Activated CD4-positive, alpha-beta T cell treated with anti-CD3 and anti-CD28 coated beads, Interleukin-2, amount 10 ng/mL, durations not matched to agents 7 days and 5 days (primary cell): ENCODE measurements at places on chromosomes 1 and 21.

GRCh38 chr1:167344112-167344511 lies 123.4 kb downstream of the POU2F1 start:
- DNase-seq: no peak

DNA sequence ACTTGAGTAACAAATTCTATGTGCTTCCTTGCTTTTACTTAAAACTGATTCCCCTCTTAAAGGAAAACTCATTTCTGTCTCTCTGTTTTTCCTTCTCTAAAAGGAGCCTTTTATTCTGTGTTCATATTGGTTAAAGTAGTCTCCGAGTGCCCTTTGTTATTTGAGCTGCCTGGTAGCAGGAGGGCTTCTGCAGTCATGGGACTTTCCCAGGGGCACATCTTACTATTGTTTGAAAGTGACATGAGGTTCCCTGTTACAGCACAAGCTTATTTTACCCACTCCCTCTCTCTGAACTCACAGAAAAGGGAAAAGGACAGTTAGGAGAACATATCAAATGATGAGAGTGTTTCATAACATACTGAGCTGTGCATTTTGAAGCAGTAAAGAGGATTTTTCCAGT lies 58.1 kb upstream of the ANGPTL1 start:
- DNase-seq: no peak

- peak; percentile 94 for DNase-seq
Observed at GRCh38 chr1:38559446-38560165, 300.0 kb downstream of the RRAGC start.

GRCh38 chr1:99645203-99645602 lies 710 bp upstream of the PALMD start:
- no peak for DNase-seq

DNA sequence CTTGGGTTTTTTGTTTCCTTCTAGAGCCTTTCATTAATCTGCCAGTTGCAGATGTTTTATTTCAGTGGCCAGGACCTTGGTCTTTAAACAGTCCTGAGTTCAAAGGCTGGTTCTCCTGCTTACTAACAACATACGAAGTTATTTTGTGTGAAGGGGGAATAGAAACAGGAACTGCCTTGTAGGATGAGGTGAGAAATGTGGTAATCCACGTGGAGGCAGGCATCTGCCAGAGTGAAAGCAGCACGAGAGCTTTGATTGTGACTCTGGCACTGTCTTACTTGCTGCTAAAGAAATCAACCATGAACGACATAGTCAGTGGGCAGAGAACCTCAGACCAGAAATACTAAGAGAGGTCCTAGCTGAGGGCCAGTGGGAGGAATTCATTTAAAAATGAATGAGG lies 30.4 kb downstream of the TMEM63A start:
- no peak for DNase-seq

DNA sequence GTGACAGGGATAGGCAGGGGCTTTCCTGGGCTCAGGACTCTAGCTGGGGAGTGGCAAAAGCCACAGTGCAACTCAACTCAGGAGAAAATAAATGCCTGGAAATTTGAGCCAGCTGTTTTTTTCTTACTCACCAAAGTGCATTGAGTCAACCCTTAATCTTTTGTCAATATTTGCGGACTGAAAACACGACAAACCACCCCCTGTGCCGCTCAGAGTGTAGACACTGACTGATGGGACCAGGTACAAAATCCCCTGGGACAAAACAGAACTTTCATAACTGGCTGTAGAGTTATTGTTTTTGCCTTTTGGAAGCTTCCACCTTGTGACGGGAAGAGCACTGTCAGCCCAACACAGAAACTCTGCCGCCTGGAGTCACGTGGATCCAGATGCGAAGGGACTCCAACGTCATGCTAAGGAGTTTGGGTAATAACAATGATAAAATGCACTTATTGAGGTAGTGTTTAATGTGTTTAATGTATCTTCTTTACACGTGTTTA lies 164.6 kb downstream of the PLPP3 start:
- DNase-seq: no peak

DNA sequence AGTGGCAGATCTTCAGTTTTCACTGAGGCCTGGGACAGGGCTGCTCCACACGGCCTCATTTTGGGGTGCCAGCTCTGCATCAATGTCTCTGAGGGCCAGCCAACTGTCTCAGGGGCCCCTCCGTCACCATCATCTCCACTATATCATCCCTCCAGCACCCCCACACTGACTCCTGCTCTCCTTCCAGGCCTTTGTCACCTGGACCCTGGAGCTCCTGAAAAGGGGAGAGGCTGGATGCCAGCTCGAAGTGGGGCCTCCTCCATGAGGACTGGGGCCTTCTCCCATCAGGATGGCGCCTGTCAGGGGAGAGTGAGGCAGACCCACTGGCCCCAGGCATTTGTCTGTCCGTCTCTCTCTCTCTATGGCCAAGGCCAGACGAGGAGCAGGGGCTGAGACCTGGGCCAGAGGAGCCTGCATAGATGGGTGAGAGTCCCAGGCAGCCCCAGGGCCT lies 44.7 kb upstream of the LRP8 start:
- peak; percentile 3 for DNase-seq

GRCh38 chr1:11943619-11944018 lies 9.1 kb downstream of the PLOD1 start:
- DNase-seq: no peak

- DNase-seq: no peak
Observed at GRCh38 chr1:188269956-188270355, 1441.2 kb downstream of the PLA2G4A start.

DNA sequence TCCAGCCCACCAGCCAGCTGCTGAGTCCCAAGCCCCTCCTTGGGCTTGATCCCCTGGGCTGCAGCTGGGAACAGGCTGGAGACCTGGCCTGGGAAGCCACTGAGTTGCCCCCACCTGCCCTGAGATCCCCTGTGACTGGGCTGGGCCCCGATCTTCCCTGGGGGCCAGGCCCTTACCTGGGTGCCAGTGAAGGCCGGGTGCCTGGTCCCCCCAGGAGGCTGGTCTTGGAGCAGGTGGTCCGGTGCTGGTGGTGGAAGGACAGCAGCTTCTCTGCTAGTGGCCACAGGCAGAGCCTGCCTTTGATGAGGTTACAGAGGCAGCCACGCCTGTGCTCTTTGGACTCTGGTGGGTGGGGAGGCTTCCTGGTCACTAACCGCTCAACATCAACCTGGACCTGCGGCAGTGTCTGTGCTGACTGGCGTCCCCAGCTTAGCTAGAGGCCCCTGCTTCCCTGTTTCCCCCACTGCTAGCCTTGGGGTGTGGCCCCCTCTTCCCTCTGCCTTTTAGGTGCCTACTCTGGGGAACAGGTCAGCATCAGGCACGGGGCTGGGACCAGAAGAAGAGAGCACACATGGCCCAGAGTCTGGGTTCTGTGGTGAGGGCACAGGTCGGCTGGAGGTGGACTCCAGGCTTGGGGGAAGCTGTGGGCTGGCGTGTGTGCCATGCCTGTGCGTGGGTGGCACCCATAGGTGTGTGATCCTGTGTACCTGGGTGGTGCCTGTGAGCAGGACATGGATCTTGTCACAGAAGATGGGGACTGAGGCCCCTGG lies at the start of gene EPS8L3:
TSS of gene EPS8L3 (minus strand) at position 278 of the 770 bp plus-strand sequence. CDS start 2,174 bp downstream, outside the sequence.
- no peak for DNase-seq

DNA sequence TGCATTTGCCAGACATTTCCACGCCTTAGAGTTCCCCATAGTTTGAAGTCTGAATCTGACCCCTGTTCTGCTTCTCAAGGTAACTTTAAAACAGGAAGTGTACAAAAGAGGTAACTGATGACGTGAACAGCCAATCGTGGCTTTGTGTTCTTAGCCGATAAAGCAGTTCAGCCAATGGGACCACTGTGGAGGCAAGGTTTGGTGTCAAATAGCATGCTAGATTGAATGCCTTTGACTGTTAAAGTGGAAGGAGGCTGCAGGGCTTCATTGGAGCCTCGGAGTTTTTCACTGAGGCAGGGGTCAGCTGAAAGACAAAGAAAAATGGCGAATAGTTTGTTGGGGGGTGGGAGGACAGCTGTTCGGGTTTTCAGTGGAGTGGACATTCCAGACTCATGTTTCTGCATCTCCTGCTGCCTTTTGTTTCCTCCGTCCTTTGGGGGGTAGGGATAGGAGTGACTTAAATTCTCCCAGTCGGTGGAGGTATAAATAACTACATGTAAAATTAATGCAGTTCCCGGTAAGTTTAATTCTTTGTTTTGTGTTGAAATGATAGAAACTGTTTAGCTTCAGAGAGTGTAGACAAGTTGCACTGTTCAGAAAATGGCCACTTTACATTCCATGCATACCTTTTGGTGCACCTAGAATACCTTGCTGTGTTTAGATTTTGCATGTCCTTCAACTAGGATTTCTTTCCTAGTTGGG lies 17.7 kb downstream of the NFYC start:
- DNase-seq: peak; percentile 89

DNA sequence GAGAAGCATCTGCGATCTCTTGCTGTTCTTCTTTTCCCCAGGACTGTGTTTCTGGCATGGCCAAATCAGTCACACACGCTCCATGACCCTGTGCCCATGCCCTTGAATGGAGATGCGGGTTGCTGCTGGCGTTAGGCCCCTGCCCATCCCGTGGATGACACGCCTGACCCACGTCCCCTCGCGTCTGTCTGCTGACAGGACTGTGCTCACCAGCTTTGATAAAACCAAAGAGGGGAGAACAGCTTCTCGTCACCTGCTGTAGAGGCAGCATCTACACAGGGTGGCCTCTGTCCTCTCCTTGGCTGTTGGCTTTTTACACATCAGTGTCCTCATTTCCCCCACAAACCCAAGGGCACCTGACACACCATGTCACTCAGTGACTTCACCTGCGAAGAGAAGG lies 6.9 kb downstream of the MT1HL1 start:
- no peak for DNase-seq

GRCh38 chr1:216632980-216633379 lies 90.2 kb downstream of the ESRRG start:
- no peak for DNase-seq

- DNase-seq: no peak
Observed at GRCh38 chr1:233677690-233678354, 63.9 kb downstream of the KCNK1 start.

DNA sequence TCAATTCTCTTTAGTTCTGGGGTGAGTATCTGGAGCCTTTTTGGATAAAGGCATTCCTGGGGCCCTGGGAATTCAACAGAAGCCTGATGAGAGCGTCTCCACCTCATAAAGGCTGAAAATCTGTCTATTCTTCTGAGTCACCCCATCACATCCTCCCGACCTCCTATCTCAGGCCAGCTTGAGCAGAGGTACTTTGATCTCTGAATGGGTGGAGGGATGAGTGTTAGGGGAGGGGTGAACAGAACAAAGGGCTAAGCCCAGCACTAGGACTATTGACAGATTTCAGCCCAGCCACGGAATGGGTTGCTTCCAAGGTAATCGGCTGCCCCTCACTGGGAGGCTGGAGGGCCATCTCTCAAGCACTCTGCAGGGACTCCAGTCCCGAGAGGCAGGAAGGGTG lies 2.5 kb upstream of the MYBPH start:
- DNase-seq: no peak

GRCh38 chr1:15764269-15764764 lies 5.7 kb downstream of the FBLIM1 start:
- DNase-seq: no peak

- DNase-seq: no peak
Observed at GRCh38 chr1:85884372-85885035, 176.3 kb upstream of the ZNHIT6 start.

DNA sequence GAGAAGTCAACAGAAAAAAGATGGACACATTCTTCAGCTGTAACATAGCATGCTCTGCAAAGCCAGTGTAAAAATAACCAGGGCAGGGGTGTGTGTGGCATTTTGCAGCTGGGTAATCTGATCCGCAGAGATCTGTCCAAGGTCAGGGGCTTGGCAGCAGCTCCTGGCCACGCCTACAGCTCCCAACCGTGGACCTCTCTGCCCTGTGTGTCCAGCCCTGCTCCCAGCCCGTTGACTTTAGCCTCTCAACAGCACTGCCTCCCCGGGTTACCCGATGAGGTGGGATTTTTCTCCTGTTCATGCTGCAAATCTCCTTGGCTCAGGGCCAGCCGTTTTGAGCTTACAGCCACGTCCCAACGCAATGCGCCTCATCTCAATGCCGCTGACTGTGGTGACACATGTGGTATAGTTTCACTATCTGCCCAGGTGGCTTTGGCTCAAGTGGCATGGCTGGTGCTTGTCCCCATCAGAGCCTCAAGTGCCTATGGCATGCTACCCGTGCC lies 68.1 kb downstream of the VWA5B1 start:
- DNase-seq: no peak

GRCh38 chr21:46542588-46543124 lies 62.2 kb downstream of the S100B start:
- no peak for DNase-seq

DNA sequence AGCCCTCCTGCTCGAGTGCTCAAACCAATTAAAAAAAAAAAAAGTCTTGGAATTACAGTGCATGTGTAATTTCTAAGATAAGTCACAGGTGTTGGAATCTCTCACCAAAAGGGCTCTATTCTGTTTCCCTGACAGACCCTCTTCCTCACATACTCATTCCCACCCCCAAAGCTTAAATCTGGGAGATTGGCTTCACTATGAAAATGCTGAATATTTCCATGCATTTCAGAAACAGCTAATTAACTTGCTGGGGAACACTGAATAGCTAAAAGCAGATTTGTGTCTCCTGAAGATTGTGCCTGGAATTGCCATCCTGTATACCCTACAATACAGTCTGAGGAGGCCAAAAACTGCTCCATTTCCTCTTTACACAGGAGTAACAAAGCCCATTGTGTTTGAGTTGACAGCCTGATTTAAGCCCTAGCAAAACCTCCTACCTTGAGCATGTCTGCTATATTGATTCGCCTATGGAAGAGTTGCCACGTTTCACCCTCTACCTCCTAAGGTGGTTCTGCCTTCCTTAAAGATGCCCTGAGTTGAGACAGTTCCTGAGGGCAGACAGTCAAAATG lies 1.4 kb upstream of the PIK3R3 start:
- DNase-seq: no peak

- no peak for DNase-seq
Observed at GRCh38 chr1:199774433-199775089, 252.9 kb upstream of the NR5A2 start.

DNA sequence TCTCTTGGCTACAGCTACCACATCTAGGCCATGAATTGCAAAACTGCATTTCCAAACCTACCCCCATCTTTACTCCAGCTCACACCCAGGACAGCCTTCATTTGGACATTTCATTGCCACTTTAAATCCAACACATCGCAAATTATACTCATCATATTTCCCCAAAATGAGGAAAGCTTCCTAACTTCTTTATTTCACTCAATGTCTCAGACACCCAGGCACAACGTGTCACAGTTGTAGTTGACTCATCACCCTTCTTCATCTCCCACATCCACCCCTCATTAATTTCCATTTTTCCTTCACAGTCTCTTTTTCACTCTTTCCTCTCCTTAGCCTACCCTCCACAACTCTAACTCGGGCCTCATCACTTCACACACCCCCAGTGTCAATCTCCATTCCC lies 6.7 kb downstream of the OTUD7B start:
- DNase-seq: no peak
